H54 (cell line): ENCODE measurements at places on chromosomes 16 and 17.

DNA sequence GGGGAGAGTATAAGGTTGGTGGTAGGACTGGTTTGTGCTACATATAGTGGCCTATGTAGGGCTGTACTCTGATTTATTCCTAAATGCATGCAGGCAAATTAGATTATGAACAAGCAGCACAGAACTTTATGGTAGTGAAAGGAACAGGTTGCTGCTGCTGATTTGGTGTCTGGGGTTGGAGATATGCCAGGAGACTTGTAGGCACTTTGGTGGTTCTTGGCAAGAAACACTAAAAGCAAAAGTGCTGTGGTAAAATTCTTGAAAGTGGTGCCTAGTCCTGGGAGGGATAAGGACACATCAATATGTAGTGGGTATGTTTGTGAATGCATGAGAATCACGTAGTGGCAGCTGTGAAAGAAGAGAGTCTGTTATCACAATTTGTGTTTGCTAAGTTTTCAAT is 2126.0 kb downstream of the TP53TG3F start:
- no peak for DNase-seq

GRCh38 chr17:49379926-49380325 is 17.9 kb upstream of the ZNF652 start:
- DNase-seq: no peak

GRCh38 chr17:41393294-41393693 is 4.1 kb downstream of the KRT31 start:
- no peak for DNase-seq

DNA sequence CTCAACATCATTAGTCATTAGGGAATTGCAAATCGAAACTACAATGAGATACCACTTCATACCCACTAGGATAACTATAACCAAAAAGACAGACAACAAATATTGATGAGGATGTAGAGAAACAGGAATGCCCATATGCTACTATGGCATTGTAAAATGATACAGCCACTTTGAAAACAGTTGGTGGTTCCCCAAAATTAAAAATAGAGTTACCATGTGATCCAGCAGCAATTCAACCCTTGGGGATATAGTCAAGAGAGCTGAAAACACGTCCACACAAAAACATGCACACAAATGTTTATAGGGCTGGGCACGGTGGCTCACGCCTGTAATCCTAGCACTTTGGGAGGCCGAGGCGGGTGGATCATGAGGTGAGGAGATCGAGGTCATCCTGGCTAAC is 10.0 kb upstream of the PECAM1 start:
- DNase-seq: no peak

DNA sequence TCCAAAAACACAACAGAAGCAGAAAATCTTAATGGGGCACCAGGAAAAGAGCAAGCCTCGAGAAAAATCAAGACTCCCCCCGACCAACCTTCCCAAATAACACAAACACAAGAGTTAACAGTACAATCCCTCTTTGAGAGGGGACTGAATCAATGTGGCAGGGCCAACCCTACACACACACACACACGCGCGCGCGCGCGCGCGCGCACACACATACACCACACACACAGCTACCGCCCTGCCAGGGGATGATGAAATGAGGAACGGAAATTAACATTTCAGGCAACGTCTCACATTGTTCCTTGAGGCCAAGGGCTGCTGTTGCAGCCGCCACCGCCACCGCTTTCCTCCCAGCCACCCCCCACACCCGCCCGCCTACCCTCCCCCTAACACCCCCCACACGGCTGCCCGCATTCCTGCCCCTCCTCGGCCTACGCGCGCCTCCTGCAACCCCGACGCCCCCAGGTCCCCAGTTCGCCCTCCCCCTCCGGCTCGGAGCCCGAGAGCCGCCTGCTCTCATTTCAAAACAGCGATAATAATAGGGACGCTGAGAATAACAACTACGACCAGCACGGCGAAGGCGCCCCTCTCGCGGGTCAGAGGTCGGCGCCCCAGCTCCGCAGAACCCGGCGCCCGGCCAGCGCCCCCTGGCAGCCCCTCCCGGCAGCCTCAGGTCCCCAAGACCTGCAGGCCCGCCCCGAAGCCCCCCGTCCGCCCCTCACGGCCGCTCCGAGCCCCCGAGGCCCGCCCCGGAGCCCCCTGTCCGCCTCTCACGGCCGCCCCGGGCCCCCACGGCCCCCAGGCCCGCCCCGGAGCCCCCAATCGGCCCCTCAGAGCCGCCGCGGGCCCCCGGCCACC is 1.1 kb downstream of the ANKRD11 start:
- DNase-seq: peak; percentile 76

DNA sequence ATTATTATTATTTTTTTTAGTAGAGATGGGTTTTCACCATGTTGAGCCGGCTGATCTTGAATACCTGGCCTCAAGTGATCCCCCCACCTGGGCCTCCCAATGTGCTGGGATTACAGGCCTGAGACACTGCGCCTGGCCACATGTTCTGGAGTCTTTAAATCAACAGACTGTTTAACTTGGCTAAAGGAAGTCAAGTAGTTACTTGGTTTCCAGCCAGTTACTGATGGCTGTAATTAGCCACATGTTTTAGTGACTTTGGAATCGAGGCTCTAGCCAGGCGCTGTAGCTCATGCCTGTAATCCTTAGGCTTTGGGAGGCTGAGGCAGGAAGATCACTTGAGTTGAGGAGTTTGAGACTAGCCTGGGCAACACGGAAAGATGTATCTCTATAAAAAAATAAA is 699.2 kb upstream of the RBFOX1 start:
- DNase-seq: no peak

GRCh38 chr17:73657473-73658116 is 13.3 kb upstream of the SDK2 start:
- DNase-seq: no peak

GRCh38 chr17:42774066-42774745 is 957 bp downstream of the VPS25 start:
- peak; percentile 60 for DNase-seq
